Activated CD4-positive, alpha-beta T cell treated with anti-CD3 and anti-CD28 coated beads for 24 hours (primary cell): ENCODE measurements at places on chromosomes 5 and 9.

GRCh38 chr5:174323878-174324281 lies 278.4 kb downstream of the NSG2 start:
- DNase-seq, result no peak

DNA sequence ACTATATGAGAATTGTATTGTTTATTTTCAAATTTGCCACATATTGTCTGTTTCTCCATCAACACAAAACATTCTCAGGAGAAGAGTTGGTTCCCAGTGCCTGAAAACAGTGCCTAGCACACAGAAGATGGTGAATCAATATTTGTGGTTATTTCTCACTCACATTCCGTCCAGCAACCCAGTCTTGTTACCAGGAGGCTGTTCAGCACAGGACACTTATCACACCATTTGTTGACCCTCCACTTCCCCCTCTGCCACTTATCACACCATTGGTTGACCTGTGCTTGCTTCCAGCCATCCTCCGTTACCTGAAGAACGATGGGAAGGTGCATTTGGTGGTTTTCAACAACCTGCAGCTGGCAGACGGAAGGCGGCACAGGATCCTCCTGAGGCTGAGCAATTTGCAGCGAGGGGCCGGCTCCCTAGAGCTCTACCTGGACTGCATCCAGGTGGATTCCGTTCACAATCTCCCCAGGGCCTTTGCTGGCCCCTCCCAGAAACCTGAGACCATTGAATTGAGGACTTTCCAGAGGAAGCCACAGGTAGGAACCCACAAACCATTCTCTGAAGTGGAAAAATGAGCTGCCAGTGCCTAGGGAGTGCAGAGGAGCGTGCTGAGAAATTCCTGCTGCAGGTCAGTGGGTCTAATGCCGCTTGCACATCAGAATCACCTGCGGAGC lies 20.5 kb downstream of the THBS4 start:
- no peak for DNase-seq

GRCh38 chr9:134245179-134245578 lies 80.8 kb upstream of the RNU6ATAC start:
- no peak for DNase-seq

DNA sequence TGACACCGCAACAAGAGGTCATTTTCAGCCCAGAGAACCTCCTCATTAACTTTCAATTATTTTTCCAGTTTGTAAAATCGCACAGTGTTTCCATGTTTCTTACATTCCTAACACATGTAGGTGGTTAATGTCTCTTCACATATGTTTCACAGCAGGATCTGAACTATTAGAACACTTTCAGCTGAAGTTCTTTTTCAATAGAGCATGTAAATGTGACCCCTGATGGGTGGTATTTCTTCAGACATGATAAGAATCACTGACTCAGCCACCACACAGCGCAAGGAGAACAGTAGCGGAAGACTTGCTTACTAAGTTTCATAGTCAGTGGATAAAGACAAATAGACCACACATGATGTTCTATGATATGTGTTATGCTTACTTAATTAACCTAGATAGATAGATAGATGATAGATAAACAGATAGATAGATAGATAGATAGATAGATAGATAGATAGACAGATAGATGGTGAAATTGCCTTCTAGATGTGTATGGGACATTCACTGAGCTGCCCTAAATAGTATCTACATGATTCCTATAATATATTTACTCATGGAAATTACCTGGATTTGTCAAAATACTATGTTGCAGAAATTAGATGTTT lies 1992.1 kb upstream of the NUDT12 start:
- no peak for DNase-seq

DNA sequence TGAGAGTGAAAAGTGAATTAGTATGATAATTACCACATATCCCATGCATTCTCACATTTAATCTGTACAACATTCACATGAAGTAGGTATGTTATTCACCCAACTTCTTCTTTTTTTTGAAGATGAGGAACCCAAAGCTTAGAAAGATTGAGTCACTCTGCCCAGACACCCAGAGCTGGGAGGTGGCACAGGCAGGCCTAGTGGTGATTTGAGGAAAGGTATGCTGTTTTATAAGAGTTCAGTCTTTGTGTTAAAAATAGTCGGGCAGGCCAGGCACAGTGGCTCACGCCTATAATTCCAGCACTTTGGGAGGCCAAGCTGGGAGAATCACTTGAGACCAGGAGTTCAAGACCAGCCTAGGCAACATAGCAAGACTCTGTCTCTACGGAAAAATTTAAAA lies 285.3 kb downstream of the NR3C1 start:
- no peak for DNase-seq
